Stimulated activated CD4-positive, alpha-beta T cell treated with anti-CD3 and anti-CD28 coated beads, TNF-alpha, amount 100 ng/mL, for 4 hours (primary cell): ENCODE measurements at places on chromosomes 13 and 19.

GRCh38 chr13:32205431-32206096 is 109.6 kb downstream of the ZAR1L start:
- no peak for DNase-seq

DNA sequence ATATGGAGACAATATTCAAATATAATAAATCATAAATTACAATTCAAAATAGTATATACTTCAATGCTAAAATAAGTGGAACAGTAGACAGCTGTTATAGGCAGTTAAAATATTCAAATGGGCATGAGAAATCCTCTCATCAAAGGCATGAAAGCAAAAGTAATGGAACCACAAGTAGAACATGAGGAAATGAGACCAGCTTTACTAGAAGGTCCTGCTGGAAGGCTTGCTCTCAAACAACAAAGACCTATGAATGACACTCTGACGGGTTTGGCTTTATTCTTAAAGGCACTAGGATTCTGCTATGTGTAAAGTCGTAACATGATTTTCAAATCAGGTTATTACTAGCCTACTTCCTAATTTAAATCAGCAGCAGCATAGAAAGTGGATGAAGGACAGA is 148.1 kb downstream of the VWA8 start:
- DNase-seq: no peak

- DNase-seq: no peak
Measured at GRCh38 chr13:40221460-40222201, 444.8 kb downstream of the FOXO1 start.

GRCh38 chr19:2631213-2631821 is 71.2 kb downstream of the GNG7 start:
- DNase-seq: no peak

DNA sequence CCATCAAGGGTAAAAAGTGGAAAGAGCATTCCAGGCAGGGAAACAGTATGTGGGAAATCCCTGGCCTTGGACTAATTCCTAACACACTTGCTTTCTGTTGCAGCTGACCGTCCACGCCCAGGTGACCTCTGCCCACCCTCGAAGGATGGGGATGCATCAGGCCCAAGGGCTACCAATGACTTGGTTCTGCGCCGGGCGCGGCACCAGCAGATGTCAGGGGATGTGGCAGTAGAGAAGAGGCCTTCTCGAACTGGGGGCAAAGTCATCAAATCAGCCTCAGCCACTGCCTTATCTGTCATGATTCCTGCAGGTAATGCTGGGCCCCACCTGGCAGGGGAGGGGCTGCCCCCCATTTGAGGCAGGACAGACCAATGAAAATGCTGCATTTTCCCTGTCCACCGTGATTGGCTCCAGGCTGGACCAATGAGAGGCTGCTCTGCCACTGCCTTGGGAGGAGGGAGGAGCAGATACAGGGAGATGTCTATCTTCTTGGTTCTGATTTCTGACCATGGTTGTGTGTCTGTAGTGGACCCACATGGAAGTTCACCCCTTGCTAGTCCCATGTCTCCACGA is 12.6 kb downstream of the DNASE2 start:
- no peak for DNase-seq

DNA sequence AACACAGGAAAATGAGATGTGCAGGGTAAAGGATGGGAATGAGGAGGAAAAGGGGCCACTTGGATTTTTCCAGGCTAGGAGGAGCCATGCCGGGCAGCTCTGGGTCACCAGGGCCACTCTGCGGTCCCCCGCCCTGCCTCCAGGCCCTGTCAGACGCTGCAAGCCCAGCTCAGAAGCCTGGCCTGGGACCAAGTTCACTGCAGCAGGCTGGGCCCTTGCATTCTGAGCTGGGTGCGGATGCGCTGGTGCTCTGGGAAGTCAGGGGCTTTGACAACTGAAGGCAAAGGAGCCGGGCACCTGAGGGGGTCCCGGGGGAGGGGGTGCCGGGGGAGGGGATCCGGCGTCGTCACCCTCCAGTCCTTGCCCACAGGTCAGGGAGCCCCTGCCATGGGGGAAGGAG is 77.5 kb downstream of the WTIP start:
- no peak for DNase-seq

DNA sequence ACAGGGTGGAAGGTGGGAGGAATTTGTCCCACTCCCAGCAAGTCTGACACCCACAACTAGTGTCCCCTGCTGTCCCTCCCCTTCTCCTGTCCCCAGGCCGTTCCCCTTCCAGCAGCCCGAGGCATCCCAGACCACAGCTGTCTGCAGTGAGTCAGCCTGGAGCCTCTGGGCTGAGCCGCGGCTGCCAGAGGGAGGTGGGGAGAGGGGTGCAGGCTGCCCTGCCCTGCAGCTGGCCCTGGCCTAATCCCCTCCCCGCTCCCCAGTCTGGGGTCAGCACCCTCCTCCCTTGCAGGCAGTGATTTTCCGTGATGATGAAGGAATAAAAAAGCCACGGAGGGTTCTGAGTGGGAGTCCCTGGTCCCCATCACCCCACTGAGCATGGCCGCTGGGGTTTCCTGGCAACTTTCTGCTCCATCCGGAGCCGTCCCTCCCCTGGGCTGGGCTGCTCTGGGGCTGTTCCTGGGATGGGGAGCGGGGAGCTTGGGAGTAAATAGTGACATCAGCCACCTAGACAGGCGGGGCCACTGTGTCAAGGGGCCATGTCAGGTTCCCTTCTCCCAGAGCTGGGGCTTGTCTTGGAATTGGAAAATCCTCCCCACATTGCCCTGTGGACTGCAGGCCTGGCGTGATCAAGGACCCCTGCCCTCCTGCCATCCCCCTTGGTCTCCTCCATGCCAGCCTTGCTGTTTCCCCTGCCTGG is 16.8 kb downstream of the SPC24 start:
- no peak for DNase-seq

GRCh38 chr13:40440990-40441820 is 225.2 kb downstream of the FOXO1 start:
- DNase-seq: no peak

- no peak for DNase-seq
Measured at GRCh38 chr13:89746554-89746953, 1600.9 kb upstream of the MIR17HG start.

GRCh38 chr19:3835055-3835435 is 33.8 kb downstream of the ZFR2 start:
- no peak for DNase-seq

DNA sequence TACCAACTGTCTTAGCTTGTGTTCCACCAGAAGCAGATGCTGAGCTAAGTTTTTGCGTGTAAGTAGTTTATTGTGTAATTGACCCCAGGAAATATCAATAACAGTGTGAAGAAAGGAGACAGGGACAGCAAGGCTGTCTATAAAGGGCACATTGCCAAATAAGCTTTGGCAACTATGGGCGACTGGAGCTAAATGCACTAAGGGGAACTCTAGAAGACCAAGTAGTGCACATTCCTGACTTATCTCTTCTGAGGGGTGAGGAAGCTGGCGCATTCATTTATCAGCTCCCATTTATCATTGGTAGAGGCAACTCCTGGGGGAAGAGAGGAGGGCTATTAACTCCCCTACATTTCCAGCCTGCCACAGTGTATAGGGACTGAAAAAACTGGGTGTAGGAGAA is 135.0 kb downstream of the DLEU7 start:
- DNase-seq: no peak

- no peak for DNase-seq
Measured at GRCh38 chr13:37919329-37919880, 49.8 kb upstream of the TRPC4 start.

- DNase-seq: no peak
Measured at GRCh38 chr19:45448887-45449299, 18.9 kb upstream of the FOSB start.

GRCh38 chr19:10027158-10027997 is 14.1 kb downstream of the RDH8 start:
- DNase-seq: peak; percentile 51

- no peak for DNase-seq
Measured at GRCh38 chr13:52838433-52839107, 9.9 kb downstream of the PCDH8 start.

DNA sequence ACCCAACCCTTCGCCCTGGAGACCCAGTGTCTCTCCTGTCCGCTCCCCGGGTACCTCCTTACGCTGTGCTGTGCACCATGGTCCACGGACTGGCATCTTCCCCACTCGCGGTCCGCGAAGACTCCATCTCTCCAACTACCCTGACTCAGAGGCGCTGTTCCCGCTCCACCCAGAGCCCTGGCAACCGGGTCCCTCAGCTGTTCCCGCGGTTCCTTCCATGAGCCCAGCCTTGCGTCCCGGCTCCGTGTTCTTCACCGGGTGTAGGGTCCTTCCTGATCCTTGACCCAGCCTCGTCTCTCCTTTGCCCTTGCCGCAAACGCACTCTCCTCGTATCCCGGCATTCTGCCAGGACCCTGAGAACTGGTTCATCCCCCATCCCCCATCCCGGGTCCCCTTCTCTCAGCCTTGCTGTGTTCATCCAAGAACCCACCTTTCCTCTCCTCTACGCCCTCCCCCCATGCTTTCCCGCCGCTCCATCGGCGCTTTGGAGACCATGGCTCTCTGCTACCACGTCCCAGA is 664 bp downstream of the ICAM5 start:
- DNase-seq: no peak

DNA sequence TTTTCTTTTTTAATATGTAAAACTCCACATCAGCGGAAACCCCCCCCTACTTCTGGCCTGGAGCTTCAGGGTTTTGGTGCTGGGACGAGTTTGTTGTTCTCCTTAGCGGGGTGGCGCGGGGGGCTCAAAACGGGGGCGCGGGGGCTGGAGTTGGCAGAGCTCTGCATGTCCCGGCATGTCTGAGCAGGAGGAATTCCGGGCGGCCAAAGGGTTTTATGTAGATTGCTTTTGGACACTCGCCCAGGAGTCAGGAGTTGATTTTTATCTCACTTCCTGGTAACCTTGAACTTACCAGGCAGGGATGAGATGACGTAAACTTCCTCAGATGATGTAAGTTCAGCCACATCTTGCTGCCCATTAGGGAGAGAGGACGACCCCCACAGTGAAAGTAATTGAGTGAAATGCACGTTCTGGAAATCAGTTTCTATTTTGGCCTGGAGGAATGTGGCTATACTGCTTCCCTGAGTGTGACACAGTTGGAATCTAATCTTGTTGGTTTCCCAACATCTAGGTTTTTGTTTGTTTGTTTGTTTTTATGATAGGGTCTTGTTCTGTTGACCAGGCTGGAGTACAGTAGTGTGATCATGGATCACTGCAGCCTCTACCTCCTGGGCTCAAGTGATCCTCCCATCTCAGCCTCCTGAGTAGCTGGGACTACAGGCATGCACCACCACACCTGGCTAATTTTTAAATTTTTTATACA is 21.0 kb upstream of the GDF15 start:
- DNase-seq: no peak

GRCh38 chr19:19661675-19662251 is 1.7 kb downstream of the ATP13A1 start:
- no peak for DNase-seq

DNA sequence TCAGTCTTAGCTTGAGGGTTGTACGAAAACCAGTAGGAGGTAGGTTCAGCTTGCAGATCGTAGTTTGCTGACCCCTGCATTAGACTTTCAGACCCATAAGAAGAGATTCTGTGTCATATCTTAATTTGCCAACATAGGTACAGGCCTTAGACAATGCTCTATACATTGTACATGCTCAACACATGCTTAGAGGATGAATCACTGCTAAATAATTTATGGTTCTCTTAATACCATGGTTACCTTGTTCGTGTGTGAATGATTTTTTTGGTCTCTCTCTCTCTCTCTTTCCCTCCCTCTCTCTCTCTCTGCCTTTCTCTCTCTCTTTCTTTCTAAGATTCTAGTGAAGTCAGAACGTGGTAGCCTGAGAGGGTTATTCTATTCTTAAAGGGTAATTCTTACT is 112.2 kb downstream of the FGF14 start:
- no peak for DNase-seq
